ENCODE measurements at places on chromosomes 13 and 19.

DNA sequence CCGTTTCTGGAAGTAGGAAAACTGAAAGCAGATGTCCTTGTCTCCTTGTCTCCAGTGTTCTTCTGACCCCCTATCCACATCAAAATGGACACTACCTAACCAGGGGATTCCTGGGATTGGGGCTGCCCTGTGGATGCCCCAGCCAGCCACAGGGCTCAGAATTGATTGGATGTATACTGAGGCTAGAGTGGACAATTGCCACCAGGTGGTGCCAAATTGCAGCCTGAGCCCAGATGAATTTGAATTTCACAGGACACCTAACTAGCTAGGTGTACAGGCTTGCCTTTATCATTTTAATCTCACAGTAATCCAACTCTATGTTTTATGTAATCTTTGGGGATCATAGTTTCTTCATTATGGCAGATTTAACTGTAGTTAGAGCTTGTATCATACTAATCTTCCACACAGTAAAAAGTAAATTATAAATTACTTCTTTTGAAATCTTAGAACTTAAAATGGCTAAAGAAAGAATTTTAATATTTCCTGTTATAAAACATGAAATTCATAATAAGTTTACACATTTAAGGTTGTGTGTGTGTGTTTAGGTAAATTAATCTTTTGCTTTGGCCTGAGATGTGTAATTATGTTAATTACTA is 58.0 kb downstream of the PIBF1 start:
- DNase-seq = peak; percentile 15

DNA sequence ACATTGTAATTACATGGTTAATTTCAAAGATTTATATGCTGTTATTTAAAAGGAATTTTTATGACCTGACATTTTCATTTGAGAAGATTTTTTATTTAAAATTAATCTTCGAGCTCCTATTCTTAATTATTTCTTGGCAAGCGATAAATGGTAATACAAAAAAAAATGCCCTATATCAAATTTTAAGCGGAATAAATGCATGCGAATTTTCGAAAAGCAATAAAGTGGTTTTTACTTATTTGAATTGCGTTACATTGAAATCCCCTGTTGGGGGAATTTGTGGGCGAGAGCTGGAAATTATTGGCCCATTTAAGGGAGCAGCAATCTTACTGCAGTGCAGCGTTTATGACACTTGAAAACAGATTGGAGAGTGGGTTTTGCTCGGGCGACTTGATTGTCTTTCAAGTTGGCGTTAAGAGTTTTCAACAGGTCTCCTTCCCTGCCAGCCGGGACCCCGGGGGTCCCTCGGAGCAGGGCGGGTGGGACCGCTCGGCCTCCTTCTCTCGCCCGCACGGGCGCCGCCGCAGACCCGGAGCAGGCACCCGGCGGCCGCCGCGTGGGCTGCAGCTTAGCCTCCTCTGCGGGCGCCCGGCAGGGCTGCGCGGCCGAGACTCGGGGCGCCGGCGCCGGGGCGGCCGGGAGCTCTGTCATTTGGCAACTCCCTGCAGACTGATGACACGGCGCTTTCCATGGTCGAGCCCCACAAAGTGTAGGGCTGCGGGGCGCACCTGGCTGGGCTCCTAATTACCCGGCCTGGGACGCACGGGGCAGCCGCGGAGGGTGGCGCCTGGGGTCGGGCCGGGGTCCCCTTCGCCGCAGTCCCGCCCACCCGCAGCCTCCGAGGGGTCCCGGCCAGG is 255.1 kb upstream of the SOX21 start:
- no peak for DNase-seq

DNA sequence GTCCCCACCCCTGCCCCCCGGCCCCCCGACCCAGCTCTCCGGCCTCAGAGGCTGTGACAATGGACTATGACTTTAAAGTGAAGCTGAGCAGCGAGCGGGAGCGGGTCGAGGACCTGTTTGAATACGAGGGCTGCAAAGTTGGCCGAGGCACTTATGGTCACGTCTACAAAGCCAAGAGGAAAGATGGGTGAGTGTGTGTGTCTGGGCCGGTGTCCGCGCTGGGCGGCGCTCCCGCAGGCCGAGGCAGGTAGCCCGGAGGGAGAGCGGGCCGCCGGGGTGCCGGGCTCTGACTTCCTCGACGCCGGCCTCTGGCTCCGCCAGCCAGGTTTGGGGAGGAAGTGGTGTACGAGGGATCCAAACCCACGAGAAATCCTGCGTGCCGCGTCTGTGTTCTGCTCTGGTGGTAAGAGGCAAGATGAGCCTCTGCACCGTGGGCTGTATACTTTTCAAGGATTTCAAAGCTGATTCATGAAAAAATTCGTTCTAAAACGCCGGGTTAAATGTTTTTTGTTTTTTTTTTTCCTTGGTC is 718 bp downstream of the CDK8 start:
- DNase-seq = peak; percentile 42

GRCh38 chr13:97798171-97798821 is 155.2 kb upstream of the IPO5 start:
- no peak for DNase-seq

DNA sequence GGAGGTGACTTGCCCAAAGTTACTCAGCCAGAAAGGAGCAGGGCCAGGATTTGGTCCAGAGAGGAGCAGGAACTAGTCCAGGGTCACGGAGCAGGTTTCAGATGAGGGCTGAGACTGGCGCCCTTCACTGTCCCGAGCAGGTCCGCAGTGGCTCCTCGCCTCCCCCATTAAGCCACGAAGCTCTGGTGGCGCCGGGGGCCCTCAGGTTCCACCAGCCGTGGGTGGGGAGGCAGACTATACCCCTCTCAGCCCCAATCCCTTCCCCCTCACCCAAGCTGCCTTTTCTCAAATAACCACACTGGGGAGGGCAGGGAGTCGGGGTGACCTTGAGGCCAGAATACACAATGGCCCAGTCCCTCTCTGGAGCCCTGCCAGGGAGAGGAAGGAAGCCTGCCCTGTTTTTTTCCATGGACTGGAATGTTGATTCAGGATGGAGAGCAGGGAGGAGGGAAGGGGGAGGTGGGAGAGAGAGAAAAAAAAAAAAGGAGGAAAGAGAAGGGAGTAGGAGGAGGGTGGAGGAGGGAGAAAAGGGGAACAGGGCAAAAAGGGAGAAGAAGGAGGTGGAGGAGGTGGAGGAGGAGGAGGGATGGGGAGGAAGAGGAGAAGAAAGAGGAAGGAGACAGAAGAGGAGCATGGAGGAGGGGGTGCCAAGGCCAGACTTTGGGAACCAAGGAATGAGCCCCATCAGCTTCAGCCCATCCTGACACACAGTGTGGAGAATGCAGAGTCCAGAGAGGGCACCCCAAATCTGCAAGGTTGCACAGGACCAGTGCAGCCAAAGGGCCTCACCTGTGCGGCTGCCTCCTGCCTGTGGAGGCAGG is 19.7 kb downstream of the CEACAM16 start:
- DNase-seq = no peak

Measured in activated CD4-positive, alpha-beta T cell treated with anti-CD3 and anti-CD28 coated beads, Interleukin-2, amount 50 U/mL, for 4 hours (primary cell).